ENCODE measurements at places on chromosomes 11 and 22.

- DNase-seq, result no peak
Measured at GRCh38 chr22:45322873-45323525, 13.3 kb downstream of the FAM118A start.

DNA sequence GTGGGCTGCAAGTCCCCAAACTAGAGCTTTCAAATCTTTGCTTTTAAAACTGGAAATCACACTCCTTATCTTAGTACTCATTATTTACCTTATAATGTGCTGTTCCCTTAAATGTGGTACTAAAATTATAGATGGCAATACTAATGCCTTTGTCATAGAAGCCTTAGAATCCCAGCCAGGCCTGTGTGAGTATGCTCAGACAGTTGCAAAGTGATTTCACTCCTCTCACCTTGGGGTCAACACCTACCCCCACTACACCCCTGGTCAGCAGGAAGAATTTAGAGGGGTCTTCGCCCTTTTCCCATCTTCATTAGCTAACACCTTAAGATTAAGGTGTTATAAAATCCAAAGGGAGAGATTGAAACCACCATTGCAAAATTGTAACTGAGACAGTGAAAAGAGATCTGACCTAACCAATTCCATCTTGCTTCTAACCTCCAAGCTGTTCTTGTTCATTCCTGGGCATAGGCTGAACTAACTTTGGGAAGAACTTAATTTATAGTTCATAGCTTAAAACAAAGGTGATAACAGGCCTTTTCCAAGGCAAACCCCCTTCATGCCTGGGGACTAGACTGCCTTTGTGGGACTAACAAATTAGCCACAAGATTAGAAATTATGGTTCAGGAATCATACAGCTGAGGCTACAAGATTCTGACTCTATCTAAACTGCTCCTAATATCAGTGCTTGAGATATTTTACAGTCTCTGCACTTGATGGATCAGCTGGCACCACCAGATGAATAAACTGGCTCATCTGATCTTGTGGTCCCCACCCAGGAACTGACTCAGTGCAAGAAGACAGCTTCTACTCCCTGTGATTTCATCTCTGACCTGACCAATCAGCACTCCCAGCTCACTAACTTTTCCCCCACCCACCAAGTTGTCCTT lies 10.4 kb upstream of the MRPL17 start:
- peak; percentile 89 for DNase-seq

- no peak for DNase-seq
Measured at GRCh38 chr11:108601150-108601549, 7.6 kb upstream of the EXPH5 start.

- no peak for DNase-seq
Measured at GRCh38 chr22:39246690-39247332, 2.0 kb upstream of the PDGFB start.

All from RKO (cell line).